ENCODE measurements at places on chromosomes 12 and 14. TPM values are rescaled to one million over a fixed set of nuclear protein-coding genes. Genes with fewer than 3 reads are reported as not detected.

GRCh38 chr14:40248671-40249070, 816.4 kb upstream of the FBXO33 start:
- DNase-seq, result no peak

GRCh38 chr14:63777024-63777423, 49.2 kb upstream of the SGPP1 start:
- DNase-seq, result peak; percentile 78

LMNTD1 gene
- total RNA-seq, result not detected

DNA sequence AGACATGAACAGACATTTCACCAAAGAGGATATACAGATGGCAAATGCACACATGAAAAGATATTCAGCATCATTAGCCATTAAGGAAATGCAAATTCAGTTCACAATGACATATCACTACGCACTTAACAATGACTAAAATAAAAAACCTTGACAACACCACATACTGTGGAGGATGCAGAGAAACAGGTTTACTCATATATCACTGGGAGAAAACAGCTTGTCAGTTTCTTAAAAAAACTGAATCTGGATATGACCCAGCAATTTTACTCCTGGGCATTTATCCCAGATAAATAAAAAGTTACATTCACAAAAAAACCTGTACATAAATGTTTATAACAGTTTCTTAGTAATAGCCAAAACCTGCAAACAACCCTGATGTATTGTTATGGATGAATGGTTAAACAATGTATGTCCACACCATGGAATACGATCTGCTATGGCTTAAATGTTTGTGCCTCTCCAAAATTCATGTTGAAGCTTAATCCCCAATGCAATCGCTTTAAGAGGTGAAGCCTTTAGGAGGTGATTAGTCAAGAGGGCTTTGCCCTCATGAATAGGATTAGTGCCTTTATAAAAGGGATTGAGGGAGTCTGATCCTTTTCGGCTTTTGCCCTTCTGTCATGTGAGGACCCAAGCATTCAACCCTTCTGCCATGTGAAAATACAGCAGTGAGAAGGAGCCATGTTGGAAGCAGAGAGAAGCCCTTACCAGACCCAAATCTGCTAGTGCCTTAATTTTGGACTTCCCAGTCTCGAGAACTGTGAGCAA, 36.0 kb upstream of the PPP4R3A start:
- DNase-seq, result no peak

- no peak for DNase-seq
These were observed 2.8 kb downstream of the VPS29 start for GRCh38 chr12:110498984-110499706.

ZDHHC22 gene
- total RNA-seq, result not detected

DNA sequence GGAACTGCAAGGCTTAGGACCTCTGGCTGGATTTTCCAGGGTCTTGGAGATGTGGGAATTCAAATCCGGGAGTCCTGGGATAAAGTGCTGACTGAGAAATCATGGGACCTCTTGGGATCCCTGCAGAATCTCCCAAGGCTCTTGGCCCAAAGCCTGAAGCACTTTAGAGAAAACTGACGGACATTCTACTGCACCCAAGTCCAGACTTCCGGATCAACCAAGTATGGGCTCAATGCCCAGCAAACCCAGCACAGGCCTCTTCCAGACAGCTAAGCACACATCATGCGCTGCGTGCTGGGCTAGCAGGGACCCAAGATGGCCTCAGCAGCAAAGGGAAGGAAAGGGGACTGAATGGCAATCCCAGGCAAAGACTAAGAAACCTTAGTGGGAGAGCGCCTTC, 85.0 kb downstream of the ACTN1 start:
- no peak for DNase-seq

TMEM253 gene
- 0.35 TPM for total RNA-seq

- DNase-seq, result no peak
These were observed 34.6 kb upstream of the BEGAIN start for GRCh38 chr14:100621806-100622205.

- DNase-seq, result peak; percentile 67
These were observed 14.0 kb downstream of the ABCB9 start for GRCh38 chr12:122951979-122952892.

KRT83 gene
- total RNA-seq, result 0.43 TPM

DNA sequence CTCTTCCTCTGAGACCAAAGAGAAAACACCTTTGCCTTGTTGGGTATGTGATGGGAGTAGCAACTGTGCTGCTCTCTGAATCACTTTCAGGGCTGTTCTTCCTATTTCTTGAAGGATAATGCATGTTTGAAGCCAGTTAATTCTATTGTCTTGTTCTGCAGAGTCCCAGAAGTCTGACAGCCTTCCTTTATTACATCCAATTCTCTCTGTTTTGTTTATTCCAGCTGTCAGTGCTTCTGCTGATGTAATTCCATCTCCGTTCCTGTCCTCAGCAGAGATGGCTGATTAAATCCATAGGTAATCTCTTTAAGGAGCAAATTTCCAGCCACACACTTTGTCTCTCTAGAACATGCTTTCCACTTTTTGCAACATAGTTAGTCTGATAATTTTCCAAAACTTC, 59.7 kb downstream of the MGAT4C start:
- no peak for DNase-seq

Data from PC-9 (cell line).